ENCODE measurements at places on chromosomes 11 and 22. TPM values are rescaled to one million over a fixed set of nuclear protein-coding genes. Genes with fewer than 3 reads are reported as not detected.

Gene LUZP2
- not detected for total RNA-seq

Gene PHF21B
- 0.22 TPM for total RNA-seq

Gene MAPK8IP2
- total RNA-seq = 0.47 TPM

Gene MRGPRF
- total RNA-seq = not detected

Gene GRAMD1B
- 0.31 TPM for total RNA-seq

Gene OR51I1
- total RNA-seq = 7.2 TPM

Gene RCOR2
- 6.5 TPM for total RNA-seq

Gene CELSR1
- 0.04 TPM for total RNA-seq

Gene CSF2RB
- 0.60 TPM for total RNA-seq

Gene UBQLN3
- total RNA-seq = not detected

Gene MCHR1
- not detected for total RNA-seq

Gene GAL3ST1
- total RNA-seq = 1.5 TPM

Gene LSP1
- total RNA-seq = 0.73 TPM

Gene ACTN3
- total RNA-seq = not detected

Gene FAM83F
- total RNA-seq = 0.07 TPM

Gene CAVIN3
- total RNA-seq = 0.13 TPM

Gene GRIA4
- not detected for total RNA-seq

Gene KIF18A
- total RNA-seq = 22.5 TPM

Gene B4GAT1
- total RNA-seq = 8.6 TPM

Gene PAX6
- 5.7 TPM for total RNA-seq

Gene OR5B2
- not detected for total RNA-seq

Gene OR52I2
- not detected for total RNA-seq

Gene TBX10
- total RNA-seq = not detected

Gene MLC1
- 0.54 TPM for total RNA-seq

Gene SLN
- total RNA-seq = not detected

Gene TRIM29
- 1.4 TPM for total RNA-seq

Gene MMP8
- not detected for total RNA-seq

Gene WBP2NL
- total RNA-seq = not detected

Data from K562 (cell line).